ENCODE measurements at places on chromosomes 7 and 10.

DNA sequence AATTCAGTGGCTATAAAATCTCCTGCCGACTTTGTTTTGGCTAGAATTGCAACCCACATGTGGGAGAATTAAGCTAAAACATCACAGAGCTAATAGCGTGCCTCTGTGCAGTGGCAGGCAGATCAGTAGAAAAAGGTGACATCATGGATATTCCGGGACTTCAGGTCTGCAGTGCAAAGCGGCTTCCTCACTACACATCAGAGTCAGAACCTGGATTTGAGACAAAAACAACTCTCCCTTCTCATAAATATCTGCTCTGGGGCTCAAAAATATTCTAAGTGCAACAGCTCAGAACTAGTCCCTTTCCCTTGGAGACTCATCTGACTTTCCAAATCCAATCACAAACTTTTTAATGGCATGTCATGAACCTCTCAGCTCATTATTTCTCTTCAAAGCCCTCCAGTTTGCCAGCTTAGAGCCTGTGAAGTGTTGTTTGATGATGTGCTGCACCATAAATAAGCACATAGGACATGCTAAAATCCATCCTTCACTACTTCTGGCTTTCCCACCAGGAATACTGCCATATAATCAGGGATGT is 337.1 kb downstream of the RNLS start:
- H3K27ac ChIP-seq: no peak overlapping the region
- no peaks in the 10 kb centered on the region for H3K4me1 ChIP-seq
- no peak overlapping the region for H3K4me3 ChIP-seq
- DNase-seq: no peak
- H3K36me3 ChIP-seq: no peaks in the 10 kb centered on the region
- no peaks in the 10 kb centered on the region for H3K27me3 ChIP-seq

GRCh38 chr10:123622381-123622780 is 43.8 kb upstream of the GPR26 start:
- H3K27ac ChIP-seq: no peak overlapping the region
- H3K4me3 ChIP-seq: no peak overlapping the region
- no peaks in the 10 kb centered on the region for H3K4me1 ChIP-seq
- DNase-seq: no peak
- H3K27me3 ChIP-seq: no peaks in the 10 kb centered on the region
- no peaks in the 10 kb centered on the region for H3K36me3 ChIP-seq

GRCh38 chr10:116132780-116133399 is 140.1 kb downstream of the GFRA1 start:
- no peak overlapping the region for H3K4me3 ChIP-seq
- no peaks in the 10 kb centered on the region for H3K4me1 ChIP-seq
- no peak for DNase-seq
- H3K27me3 ChIP-seq: no peaks in the 10 kb centered on the region
- H3K36me3 ChIP-seq: no peaks in the 10 kb centered on the region

GRCh38 chr7:19121977-19122588 is 4.6 kb upstream of the TWIST1 start:
- H3K36me3 ChIP-seq: no peaks in the 10 kb centered on the region
- H3K27ac ChIP-seq: no peak overlapping the region
- H3K27me3 ChIP-seq: no peaks in the 10 kb centered on the region

GRCh38 chr10:71487726-71488125 is 91.0 kb downstream of the CDH23 start:
- no peaks in the 10 kb centered on the region for H3K27me3 ChIP-seq
- H3K27ac ChIP-seq: no peak overlapping the region
- DNase-seq: no peak
- no peak overlapping the region for H3K4me3 ChIP-seq
- no peaks in the 10 kb centered on the region for H3K36me3 ChIP-seq
